MG63 (cell line): ENCODE measurements at places on chromosomes 1 and 21. TPM values are rescaled to one million over a fixed set of nuclear protein-coding genes. Genes with fewer than 3 reads are reported as not detected.

DNA sequence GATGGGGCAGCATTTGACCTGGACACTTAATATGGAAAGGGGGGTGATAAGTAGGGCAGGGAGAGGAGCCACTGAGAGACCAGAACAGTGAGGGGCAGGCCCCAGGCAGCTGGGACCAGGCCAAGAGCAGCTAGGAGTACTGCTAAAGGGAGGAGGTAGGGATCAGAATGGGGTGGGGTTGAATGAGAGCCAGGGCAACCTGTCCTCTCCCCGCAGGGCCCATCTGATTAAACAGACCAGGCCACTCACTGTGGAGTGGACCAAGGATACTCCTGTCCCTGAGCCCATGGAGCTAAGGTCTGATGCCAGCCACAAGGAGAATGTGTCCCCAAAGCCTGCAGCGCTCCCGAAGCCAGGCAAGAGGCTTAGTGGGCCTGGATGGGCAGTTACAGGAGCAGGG is 2.1 kb downstream of the C1orf167 start:
- DNase-seq, result no peak

DNA sequence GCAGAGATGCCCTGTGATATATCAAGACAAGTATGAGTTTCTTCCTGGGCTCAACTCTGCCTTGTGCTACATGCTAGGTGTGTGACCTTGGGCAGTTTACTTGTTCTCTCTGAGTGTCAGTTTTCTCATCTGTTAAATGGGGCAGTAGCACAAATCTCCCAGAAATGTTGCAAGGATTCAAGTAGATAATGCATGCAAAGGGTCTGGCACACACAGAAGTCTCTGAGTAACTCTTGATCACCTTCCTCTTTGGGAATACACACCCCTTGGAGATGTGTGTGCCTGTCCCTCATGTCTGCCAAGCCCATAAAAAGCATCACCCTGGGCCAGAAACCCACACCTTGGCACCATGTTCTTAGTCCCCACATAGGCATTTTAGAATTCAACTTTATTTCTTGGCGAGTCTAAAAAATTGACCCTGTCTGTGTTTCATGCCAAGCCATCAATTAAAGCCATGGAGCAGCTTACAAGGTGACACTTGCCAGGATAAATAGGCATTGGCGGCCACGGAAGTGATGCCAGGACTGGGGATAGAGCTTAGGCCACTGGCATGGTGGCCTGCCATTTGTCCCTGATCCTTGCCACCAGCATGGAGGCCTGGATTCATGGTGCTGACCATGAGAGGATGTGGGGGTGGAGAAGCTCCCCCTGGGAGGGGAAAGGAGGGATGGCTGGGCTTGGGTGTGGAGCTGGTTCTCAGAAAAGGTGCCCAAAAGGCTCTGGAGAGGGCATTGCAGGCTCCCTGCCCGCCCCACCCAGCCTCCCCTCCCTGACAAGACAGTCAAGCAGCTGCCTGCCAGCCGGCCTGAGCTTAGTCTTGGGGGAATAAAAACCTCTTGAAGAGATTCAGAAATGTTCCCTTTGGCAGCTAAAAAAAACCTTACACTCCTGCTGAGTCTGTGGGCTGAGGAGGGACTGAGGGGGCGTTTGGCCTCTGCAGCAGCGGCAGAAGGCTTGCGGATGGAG is 118.0 kb upstream of the IPO9 start:
- DNase-seq, result peak; percentile 98

GRCh38 chr1:234533034-234533891 is 54.3 kb upstream of the TARBP1 start:
- DNase-seq, result peak; percentile 93

- DNase-seq, result no peak
Observed at GRCh38 chr21:31383770-31384169, 39.7 kb upstream of the TIAM1 start.

- DNase-seq, result no peak
Observed at GRCh38 chr1:222794656-222795474, 20.0 kb upstream of the DISP1 start.

DNA sequence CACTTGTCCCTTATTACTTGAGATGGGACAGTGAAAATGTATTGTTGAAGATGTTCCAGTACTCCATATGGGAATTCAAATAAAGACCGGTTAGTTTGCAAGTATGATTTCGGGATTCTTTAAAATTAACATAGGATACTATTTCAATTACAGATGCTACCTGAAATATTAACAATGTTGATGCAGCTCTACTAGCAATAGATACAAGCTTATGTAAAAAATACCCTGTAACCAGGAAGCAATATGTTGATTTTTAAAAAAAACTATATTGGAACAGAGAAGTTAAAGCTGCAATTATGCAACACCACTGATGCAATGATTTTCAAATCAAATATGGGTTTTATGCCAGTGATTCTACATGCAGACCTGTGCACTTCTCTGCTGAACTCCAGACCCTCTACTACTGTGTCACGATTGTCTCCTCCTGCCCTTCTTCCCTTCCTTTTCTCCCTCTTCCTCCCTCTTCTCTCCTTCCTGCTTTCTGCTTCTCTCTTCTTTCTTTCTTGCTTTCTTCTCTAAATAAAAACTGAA is 179.2 kb downstream of the ATP6V1G3 start:
- no peak for DNase-seq

DNA sequence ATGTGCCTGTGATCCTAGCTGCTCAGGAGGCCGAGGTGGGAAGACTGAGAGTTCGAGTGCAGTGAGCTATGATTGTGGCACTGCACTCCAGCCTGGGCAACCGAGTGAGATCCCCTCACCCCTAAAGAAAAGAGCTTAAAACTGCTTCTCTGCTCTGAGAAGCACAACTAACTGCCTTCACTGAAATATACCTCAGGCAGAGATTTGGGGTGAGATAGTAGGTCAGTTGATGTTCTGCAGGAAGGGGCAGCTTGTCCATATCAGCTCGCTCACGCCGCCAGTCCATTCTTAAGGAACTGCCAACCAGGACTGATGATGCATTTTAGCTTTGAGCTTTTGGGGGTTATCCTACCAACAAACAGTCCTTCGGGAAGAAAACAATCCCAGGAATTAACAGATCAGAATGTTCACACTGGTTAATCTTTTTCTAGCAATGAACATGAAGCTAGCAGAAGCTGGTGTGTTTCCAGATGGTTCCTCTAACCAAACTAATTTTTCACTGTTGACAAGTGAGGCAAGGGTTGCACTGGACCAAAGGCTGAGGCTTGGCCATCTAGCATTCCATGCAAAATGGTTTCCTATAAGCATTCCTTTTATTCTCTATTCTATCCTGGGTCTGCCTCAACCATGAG is 31.6 kb downstream of the LHX4 start:
- DNase-seq, result no peak

DNA sequence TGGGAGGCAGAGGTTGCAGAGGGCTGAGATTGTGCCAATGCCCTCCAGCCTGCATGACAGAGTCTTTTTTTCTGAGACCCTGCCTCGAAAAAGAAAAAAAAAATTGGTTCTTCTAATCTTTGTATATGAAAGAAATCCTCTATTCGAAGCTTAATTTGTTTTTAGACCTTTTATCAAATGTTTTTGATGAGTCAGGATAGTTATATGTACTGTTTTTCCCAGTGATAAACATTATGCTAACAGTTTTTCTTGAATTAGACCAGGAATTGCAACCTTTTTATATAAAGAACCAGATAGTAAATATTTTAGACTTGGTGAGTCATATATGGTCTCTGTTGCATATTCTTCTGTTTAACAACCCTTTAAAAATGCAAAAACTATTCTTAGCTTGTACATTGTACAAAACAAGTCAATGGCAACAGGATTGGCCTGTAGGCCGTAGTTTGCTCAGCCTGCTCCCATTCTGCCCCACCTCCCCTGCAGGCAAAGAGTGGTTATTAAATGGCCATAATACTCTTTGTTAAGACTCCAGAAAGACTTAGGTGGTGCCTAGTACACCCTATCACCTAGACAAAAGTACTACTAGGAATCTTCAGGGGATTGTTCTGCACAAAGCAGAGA is 45.2 kb downstream of the LYST start:
- peak; percentile 27 for DNase-seq

DNA sequence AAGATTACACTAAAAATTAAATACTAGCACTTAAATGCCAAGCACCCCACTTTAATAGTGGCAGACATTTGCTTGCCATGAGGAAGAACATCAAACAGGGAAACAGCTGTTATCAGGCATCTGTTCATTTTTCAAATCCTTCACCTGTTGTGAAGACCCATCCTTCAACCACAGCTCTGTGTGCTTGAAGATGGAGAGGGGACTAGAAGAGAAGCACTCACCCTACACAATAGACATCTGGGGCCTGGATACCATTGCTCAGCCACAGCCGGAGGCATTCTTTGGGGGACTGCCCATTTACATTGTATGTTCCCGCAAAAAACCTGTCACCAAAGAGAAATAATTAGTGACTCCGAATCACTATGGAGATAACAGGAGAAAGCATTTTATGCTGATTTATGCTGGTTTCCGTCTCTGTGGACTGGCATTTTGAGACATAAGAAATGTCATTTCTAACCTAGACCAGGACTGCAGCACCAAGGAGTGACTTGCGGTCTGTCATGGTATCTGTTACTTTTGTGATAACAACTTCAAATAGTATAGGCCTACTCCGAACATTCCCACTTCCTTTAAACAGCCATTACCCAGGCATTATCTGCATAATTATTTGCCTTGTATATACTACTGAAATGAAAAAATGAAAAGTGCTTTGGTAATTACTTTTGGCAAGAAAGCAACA is 28.8 kb upstream of the MTF1 start:
- no peak for DNase-seq

The C1orf141 gene
- total RNA-seq, result not detected in 2 replicates

The ANGPTL1 gene
- 0.46 TPM in 1 of 2 replicates, not detected in the other for total RNA-seq

The OR2L2 gene
- total RNA-seq, result 0.16 TPM in 1 of 2 replicates, not detected in the other
